ENCODE measurements at places on chromosomes 2 and 18.

DNA sequence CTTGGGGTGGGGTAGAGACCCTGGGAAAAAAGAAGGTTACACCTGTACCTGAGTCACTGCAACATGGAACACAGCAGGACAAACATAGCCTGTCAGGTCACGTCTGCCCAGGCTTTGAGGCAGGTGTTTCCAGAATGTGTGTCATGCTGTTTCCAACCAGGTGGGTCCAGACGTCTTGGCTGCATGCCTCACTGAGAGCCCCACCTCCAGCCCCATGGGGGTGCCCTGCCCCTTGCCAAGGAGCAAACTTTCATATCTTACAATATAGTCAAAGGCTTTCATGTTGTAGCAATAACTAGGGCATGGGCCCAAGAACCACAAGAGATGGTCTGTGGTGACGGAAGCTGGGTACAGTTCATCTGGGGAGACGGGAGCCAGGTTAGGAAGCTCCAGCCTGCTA lies 499.7 kb downstream of the BCL11A start:
- DNase-seq = no peak

- no peak for DNase-seq
These were observed 7.9 kb downstream of the UGP2 start for GRCh38 chr2:63849381-63850203.

DNA sequence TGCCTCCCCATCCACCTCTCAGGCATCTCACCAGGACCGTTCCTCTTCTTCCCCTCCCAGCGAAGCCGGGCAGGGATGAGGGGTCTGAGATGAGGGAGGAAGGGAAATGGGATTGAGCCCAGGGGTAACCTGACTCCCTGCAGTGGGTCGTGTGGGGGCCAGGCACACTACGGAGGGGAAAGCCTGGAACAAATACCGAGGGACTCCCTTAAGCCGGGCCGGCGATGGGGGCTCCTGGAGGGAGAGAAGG lies 250 bp upstream of the SPEG start:
- DNase-seq = no peak

DNA sequence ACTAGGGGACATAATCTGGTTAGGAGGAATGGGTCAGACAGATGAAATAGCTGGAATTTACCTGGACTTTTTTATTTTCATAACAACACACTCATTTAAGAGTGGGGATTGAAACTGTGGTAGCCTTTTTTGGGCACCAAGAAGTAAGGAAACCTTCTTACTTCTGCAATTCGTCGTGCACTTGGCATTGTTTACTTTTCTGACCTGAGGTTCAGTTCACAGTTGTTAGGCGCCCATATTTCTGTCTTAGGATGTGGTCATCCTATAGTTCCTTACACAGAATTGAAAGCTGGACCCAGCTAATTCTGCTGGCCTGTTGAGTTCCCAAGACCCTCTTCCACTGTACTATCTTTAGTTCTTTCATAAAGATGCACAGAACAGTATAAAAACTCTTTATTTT lies 72.9 kb downstream of the TMX3 start:
- no peak for DNase-seq

- DNase-seq = no peak
These were observed 168.1 kb downstream of the TRIB2 start for GRCh38 chr2:12884713-12885282.

DNA sequence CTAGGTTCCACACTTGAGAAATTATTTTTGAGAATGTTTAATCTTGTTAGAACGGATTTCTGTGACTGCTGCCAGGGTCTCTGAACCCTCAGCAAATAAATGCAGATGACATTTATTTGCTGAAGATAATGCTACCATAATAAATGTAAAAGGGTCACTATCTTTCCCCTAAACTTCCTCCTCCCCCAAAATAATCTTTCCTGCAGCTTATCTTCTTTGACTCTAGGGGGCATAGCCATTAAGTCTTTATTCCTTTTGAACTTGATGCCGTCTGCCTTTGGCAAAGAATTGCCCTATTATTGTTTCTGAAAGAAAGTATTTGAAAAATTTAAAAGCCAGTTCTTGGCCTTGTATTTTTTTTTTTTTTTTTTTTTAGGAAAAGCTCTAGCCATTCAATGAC lies 63.6 kb upstream of the ACSL3 start:
- DNase-seq = no peak
